Esophagus squamous epithelium (tissue), 5 donors: ENCODE measurements at places on chromosomes 5 and 9.

GRCh38 chr9:114198249-114199040 is 43.1 kb downstream of the COL27A1 start:
- no peak for DNase-seq

DNA sequence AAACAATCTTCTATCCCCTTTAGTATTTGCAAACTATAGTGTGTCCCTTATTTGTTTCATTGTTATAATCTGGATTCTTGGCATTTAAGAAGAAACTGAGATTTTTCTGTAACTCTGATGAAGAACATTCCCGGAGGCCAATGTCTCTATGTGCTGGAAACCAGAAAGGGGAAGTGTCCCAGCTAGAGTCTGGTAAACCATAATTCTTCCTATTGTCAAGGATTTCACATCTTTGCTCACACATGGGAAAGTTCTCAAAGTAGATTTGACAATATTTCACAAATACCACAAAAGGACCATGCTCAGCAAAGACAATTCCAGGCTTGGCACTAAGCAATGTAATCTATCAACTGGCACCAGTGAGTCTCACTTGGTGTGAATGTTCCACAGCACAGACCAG is 146.8 kb downstream of the MUSK start:
- no peak for DNase-seq

DNA sequence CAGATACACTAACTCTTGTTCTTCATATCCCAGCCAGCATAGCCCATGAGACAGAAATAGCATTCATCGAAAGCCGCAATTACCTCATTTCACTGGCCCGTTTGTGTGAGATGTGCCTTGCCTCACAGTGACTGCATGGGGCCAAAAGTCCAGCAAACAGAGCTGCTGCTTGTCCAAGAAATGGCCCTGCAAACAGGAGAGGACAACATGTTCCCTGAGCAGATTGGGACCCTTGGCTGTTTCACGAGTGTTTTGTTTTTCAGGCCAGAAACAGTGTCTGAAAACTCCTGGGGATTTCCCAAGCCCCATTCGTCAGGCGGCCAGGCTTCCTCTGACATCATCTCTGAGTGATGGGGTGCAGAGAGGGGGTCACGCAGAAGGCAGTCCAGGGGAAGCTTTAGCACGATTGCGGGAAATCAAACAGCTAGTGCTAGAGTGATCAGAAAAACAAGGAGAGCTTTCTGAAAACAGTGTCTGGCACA is 503.6 kb upstream of the PAPPA start:
- DNase-seq: no peak

DNA sequence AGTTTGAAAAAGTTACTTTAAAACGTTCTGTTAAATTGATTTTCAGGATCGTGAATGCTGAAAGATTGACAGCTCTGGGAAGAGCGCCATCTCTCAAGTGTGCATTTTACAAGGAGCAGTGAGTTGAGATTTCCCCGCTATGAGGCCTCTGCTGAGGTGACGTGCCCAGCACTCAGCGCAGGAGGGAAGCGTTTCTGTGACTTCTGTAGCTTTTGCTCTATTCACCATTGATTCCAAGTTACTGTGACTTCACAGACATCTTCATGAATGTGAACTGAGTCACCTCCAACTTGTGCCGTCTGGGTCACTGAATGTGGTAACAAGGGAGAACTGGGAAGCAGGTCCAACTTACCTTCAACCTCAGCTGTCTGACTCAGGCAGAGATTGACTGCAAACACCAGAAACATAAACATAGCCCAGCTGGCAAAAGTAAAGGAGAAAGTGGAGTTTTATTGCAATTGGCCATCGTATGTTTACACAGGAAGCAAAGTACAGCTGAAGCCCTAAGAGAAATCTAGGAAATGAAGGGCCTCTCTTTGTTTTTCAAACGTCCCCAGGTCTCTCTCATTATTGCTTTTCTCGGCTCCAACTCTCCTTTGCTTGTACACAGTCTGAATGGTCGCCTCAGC is 428.8 kb upstream of the CLINT1 start:
- no peak for DNase-seq

DNA sequence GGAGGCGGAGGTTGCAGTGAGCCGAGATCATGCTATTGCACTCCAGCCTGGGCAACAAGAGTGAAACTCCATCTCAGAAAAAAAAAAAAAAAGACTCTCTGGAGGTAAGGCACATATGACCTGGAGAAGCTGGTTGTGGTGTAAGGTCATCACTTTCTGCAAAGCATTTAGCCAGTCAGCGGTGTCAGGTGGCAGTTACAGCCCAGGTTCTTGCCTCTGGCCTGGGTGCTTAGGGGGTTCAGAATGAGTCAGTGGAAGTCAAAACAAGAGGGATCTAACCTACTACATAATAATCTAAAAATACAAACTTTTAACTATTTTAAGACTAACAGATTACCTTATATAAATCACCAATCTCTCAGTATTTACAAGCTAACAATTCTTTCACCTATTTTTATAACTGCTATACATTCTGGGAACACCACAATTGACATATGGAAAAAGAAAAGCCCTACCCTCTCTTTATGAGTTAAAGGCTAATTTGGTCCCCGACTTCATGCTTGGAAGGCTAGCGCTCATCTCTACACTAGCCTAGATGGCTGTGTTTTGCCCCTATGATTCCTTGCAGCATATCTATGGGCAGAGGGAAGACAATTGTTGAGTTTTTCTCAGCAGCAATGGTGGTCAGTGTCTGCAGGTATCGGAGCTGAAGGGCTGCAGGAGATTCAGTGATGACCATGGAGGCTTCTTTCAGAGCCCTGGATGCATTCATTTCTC is 29.2 kb downstream of the STOM start:
- DNase-seq: no peak

GRCh38 chr5:143889986-143890385 is 78.0 kb downstream of the HMHB1 start:
- DNase-seq: no peak

DNA sequence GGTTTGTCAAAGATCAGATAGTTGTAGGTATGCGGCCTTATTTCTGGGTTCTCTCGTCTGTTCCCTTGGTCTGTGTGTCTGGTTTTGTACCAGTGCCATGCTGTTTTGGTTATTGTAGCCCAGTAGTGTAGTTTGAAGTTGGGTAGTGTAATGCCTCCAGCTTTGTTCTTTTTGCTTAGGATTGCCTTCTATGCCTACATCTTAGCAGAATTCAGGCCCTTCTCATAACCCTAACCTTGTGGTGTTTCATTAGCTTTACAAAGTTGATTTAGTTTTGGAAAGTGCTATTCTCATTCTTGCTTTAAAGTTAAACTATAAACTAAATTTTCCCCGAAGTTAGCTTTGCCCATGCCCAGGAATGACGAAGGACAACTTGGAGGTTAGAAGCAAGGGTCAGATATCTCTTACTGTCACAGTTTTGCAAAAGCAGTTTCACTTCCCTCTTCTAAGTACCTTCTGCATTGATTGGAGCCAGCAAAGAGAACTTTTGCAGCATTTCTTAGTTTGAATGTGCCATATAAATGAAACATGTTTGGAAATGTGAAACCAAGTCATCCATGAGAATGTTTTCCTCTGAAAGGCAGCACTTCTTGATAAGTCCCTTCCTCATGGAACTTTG is 274.3 kb upstream of the DMRT1 start:
- no peak for DNase-seq

DNA sequence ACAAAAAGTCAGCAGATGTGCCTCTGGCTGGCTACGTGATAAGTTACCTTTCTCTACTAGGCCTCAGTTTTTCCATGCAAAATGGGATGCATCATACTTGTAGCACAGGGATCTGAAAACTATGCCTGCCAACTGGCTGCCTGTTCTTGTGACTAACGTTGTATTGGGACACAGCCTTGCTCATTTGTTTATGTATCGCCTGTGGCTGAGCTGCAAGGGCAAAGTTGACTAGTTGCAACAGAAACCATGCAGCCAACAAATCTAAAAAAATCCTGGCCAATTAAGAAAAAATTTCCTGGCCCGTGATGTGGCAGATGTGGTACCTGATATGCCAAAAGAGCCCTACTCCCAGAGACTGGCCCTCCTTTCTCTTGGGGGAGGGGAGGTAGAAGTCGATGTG is 131.3 kb downstream of the SEC61B start:
- DNase-seq: no peak

DNA sequence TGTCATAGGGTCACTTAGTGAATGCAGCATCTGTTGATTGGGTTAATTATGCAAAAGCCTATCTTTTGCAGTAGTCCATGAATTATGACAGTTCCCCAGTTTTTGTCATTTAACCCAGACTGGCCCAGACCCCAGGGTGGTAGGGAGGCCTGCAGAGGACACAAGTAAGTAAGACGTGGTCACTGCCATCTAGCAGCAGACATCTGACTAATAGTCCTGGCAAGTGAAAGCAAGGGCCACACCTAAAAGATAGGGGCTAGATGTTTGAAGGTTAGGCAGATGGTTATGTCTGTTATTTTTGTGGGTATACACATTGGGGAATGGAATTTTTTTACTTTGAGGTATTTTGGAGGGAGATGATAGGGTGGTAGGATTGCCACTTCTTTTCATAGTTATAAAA is 48.0 kb downstream of the RAB14 start:
- DNase-seq: no peak

DNA sequence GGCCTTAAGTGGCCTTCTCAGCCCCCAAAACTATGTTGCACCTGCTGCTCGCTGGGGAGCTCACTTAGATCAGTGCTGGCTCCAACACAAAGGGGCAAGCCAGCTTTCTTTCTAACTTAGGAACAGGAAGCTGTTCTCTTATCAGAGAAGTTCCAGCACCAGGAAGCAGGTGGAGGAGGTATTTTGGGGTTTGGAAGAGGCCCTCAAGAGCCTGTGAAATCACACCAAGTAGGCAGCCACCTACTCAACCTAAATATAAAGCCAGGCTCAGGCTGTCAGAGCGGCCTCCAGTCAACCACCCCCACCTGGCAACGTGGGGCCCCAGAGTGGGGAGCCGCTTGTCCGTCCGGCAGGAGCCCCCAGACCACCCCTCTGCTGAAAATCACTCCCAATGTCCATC is 152.8 kb downstream of the OLFM1 start:
- DNase-seq: no peak

DNA sequence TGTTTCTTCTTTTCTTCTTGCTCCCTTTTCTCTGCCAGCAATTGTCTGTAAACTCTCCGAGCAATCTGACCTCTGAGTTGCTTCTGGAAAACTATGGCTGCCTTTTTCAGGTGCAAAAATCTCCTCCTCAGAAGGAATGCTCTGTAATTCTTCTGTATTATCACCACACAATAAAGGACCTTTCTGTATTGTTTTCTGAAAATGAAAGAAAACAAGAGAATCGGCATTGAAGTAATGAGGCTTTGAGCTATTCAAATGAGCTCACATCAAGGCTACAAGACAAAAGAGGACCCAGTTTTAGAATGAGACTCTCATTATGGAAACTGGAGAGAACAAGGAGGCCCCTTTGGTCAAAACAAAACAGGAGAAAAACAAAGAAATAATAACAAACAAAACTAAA is 86.2 kb upstream of the RETREG1 start:
- DNase-seq: no peak

GRCh38 chr9:89452561-89452960 is 45.4 kb downstream of the SEMA4D start:
- DNase-seq: no peak

- DNase-seq: no peak
These were observed 25.3 kb upstream of the COL5A1 start for GRCh38 chr9:134616341-134616740.

- no peak for DNase-seq
These were observed 5.0 kb downstream of the RELL2 start for GRCh38 chr5:141641634-141642267.

DNA sequence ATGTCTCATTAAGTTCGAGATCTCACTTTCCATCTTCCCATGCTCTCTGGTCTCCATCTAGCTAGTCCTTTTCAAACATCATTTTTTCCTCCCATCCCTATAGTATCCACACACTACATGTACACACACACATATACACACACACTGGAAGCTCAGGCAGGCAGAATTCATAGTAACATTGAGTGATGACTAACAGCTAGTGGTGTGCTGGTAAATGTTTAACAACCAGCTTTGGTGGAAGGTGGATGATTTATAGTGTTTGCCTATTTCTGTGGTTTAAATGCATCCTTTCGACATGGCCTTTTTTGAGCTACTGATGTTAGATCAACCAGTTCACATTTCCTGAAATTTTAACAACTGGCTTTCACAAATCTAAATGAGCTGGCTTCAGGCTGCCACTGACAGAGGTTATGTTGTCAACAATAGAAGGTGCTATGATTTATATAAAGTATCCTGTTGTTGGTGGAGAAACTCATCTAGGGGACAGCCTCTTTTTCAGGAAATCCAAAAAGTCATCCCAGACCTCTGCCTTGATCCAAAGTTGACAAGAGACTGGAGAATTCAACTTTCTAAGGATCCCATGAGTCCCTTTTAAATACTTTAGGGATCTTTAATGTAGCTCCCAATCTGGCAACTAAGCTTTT is 117.8 kb downstream of the CCDC192 start:
- no peak for DNase-seq

DNA sequence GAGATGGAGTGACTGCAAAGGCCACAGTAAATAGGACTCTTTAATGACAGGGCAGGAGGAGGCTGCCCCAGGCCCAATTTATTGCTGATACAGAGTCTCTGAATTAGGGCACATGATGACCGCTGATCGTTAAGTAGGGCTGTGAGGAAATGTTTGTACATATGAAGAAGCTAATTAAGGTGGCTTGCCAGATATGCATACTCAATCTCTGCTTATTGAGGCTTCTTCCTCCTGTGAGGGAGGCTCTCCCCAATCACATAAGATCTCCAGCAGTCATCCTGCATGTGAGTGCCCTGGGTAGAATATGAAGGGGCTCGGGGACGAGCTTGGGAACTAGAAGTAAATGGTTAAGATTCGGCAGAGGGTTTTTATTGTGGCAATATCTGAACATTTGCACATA is 8.2 kb upstream of the CD180 start:
- DNase-seq: no peak

DNA sequence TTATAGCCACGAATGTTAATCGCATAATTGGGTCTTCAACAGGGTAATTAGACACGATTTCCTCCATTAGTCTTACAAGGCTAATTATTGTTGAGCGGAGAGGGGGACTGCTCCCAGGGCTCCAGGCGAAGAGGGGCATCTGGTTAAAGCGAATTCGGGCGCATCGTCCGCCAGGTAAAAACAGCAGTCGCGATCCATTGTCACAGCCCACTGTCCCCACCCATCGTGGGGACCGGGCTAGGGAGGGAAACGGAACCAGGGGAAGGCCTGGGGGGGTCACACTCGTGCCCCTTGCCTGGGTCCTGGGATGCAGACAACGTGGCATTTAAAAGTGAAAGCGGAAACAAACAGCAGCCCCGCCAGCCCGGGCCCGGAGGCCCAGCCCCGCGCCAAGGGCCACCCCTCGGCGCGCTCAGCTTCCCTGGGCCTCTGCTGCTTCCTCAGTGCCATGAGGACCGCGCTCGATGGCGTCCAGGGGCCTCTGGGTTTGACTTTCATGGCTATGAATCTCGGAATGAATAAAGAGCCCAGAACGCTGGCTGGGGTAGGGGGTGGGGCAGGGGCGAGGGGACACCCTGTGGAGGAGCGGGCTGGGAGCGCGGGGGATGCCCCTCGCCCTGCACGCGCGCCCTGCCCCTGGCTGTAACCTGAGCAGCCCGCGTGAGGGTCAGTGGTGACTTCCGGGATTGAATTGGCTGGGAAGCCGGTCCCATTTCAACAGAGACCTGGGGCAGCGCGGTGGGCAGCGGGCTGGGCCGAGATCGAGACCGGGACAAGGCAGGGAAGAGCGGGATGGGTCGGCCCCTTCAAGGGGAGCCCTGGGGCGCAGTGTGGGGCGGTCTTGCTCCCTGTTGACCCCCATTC is 99.9 kb downstream of the GTF3C4 start:
- no peak for DNase-seq

GRCh38 chr9:15553528-15553898 is 670 bp downstream of the CCDC171 start:
- DNase-seq: no peak

GRCh38 chr9:91395553-91396471 is 27.8 kb downstream of the NFIL3 start:
- DNase-seq: no peak
